Inflammatory macrophage treated with lipopolysaccharide for 1 hour (primary cell): ENCODE measurements at places on chromosomes 3 and 15.

GRCh38 chr3:191269289-191270085 lies 59.7 kb upstream of the CCDC50 start:
- DNase-seq: no peak

DNA sequence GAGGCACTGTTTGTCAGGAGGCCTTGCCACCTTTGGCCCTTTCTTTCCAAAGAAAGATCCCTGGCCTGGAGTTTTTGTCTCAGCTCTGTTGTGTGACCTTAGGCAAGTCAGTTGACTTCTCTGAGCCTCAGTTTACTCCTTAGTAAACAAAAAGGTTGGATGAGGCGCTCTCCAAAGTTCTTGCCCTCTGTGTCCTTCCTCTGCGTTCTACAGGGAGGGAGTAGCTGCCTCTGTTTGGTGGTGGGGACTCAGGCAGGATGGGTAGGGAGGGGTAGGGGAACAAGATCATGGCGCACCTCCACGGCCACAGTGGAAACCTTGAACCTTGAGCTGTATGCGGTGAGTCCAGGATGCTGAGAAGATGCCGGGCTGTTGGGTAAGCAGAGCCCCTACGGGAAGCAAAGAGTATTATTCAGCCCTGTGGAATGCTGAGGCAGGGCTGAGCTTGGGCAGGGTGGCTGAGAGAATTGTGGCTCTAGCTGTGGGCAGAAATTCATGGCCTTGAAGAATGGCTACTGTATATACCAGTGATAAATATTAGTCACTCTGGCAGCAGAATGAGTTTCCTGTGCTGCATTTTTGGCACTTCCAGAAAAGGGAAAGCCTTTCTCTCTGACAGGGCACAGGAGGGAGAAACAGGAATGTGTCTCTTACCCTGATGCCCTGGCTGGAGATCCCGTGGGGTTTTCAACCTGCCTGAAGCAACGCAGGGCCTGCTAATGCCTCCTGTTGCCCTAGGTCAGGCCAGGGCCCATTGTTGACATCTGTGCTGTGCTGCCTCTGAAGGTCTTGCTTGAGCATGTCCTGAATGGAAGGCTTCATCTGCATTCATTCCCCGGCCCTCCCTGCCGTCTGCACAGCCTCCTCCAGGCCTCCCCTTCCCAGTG lies 39.9 kb downstream of the SMAD3 start:
- no peak for DNase-seq

- DNase-seq: no peak
Observed at GRCh38 chr3:23945663-23945912, 502 bp downstream of the NR1D2 start.

- no peak for DNase-seq
Observed at GRCh38 chr15:32864051-32864450, 146.2 kb downstream of the GREM1 start.

DNA sequence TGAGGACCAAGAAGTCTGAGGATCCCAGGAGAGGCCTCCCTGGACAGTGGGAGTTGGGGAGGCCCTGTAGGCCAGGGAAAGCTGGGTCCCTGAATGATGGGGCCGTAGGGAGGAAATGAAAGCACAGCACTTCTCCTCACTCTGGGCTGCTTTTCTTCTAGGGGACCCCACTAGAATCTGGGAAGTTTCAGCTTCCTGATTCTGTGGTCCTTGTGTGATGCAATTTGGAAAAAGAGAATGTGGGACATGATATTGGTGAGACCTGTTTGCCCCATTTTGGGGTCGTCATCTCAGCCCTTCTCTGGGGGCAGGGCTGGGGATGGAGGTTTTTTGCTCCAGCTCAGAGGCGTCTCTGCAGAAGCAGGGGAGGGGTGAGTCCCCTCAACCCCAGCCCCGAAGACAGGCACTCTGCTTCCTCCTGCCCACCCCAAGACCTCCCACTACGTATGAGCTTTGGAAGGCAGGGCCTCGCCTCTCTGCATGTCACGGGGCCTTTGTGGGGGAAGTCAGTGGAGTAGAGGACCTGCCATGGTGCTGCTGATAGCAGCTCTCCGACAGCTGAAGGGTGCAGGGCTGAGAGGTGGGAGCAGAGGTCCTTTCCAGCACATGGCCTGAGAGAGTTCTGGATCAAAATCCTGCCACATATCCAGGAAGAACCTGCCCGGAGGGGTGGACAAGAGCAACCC lies 1.5 kb upstream of the SNX22 start:
- peak; percentile 15 for DNase-seq

DNA sequence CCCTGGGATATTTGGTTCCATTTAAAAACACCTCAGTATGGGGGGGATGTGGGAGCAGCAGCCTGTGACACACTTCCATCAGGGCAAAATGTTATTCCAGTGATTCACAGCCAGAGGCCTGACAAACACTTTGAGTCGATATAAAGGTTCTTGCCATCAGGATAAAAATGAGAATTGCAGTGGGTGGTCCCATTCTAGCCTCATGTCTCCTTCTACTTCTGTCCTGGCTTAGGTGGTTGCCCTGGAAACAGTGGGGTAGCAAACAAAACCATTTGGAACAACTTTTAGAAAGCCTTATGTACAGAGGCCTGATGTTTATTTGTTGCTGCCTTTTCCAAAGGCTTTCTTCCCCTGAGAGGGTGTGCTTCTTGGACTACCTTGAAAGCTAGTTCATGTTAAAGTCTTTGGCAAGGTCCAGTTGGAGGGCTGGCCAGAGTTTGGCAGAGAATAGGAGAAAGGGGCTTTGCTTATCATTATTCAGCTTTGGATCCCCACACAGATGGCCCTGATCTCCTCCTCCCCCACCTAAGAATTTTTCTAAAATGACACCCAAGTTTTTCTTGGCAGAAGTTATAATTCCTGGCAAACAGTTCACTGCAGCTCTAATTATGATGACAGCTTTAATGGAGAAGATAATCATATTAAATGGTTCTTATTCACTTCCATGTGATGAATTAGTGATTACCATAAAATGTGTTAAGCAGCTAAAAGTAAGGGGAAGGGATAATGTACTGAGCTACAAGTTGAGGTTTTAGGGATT lies 84.2 kb upstream of the ZNF280D start:
- DNase-seq: no peak

DNA sequence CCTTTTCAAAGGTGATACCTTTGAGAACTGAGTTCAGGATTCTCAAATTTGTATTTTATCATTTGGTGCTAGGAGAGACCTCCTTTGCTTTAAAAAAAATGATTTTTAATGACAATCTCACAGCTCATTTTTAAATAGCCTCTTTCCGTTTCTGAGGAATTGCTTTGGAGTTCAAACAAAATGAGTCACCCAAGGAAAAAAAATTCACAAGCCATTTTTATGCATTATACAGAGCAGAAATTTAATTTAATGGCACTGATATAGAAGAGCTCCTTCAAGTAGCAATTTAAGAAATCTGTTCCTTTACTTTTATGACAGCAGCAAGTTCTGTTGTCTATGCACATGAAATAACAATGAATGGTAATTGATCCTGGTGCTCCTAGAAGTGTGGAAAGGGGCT lies 337.9 kb upstream of the KCNMB2 start:
- no peak for DNase-seq

DNA sequence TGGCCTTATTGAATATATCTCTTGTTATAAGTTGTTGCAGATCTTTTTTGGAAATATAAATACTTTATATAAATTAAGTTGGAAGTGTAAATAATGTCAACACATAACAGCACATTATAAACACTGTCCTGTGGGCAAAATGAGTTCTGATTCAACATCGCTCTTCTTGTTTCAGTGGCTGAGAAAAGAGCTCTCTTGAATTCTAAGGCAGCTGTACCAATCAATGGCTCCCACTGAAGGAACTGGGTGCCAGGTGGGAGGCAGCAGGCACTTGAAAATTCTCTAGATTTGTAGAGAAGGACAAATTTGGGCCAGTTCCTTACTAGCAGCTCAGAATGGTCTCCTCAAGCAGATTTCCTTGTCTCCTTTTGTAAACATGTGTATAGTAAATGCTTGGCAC lies 45.6 kb downstream of the CHST2 start:
- no peak for DNase-seq

DNA sequence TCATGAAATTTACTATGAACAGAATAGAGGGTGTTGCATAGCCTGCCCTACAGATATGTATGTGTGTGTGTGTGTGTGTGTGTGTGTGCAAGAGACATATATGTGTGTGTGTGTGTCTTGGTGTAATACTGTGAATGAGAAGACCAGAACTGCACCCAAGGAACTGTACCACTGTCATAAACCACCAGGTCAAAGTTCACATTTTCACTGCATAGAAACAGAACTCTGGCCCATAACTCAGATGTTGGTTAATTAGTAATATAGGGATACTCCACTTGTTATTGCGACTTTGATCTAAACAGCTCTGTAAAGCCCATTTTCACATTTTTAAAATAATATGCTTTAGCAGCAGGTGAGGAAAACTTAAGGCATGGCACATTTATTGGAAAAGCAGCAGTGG lies 111.8 kb downstream of the IGF2BP2 start:
- DNase-seq: no peak

DNA sequence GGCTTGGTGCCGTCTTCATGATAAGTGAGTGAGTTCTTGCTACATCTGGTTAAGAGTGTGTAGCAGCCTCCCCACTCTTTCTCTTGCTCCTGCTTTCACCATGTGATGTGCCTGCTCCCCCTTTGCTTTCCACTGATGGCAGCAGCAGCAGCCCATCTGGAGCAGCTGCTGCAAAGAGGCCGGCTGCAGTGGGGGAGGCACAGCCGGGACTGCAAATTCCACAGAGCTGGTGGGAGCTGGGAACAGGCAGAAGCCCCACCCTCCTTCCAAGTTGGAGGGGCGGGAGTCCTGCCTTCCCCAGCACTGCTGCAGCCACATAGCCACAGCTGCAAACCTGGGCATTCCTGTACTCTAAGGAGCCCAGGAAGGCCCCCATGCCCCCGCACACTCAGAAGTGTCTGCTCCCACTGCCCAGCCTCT lies 62.8 kb upstream of the IMPG2 start:
- DNase-seq: no peak

DNA sequence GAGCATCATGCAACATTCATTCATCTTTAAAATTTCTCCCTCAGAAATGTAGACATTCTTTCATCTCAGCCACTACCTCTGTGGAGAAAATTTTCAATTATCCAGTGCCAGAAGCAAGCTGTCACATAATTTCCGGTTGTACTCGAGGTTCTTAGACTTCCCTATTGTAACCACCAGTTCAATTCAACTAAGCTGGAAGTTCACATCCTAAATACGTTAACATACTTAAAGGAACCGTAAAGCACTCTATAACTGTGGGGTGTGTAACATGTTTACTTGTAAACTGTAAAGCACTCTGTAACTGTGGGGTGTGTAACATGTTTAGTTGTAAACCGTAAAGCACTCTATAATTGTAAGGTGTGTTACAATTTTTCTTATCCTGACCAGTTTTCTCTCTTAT lies 150.3 kb downstream of the PLCL2 start:
- DNase-seq: peak; percentile 47

DNA sequence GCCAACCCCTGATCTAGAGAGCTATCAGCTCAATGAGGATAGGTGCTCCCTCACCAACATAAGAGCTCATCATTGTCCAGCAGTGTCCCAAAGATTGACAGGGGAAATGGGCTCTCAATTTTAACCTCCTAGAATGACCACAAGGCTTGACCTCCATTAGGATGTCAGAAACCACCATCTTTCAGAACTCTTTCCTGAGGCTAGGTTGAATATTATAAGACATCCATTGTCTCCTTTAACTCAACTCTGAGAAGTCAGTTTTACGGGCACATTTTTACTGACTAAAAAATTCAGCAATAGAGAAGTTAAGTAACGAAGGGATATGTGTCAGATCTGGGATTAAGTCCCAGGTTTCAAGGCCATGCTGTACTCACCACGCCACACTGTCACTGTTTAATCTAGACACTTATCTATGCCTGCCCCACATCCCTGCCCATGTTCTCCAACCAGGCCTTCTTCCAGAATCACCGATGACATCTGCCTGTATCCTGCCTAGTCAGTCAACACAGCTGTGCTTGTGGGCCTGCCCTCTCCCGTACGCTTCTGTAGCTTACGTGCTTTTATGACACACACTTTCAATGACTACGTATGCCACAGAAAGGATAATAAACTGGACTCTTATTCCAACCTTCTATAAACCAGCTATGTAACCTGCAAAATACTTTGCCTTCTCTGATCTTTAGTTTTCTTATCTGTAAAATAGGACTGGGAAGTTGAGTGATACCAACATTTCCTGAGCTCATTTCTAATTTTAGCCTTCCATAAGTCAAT lies 17.1 kb upstream of the MUC13 start:
- DNase-seq: no peak
